ENCODE measurements at places on chromosomes 5 and 9.

- DNase-seq = no peak
Observed at GRCh38 chr5:41087461-41087860, 16.3 kb upstream of the MROH2B start.

- DNase-seq = no peak
Observed at GRCh38 chr5:73774924-73775323, 148.9 kb downstream of the ARHGEF28 start.

GRCh38 chr9:121601194-121601593 lies 50.2 kb upstream of the DAB2IP start:
- DNase-seq = no peak

GRCh38 chr5:8446179-8446578 lies 577.2 kb downstream of the MTRR start:
- no peak for DNase-seq

- no peak for DNase-seq
Observed at GRCh38 chr5:126682856-126683255, 82.1 kb downstream of the PHAX start.

GRCh38 chr9:89077519-89077918 lies 86.3 kb downstream of the S1PR3 start:
- no peak for DNase-seq

- no peak for DNase-seq
Observed at GRCh38 chr9:125971050-125971449, 223.9 kb downstream of the PBX3 start.

DNA sequence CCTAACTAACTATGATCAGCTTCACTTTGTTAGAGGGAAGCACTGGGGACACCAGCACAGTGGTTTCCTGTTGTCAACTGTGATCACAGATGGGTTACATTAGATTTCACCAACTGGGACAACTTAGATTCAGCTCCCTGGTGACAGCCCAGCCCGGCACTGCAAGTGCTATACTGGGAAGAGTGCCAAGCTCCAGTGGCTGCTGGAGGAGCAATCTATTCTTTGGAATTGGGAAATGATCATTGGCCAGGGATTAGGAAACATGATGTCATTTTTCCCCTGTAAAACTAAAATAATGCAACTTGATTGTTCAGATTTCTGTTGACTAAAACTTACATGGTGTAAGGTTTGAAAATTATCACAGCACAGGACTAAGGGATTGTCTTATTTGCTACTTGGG lies 33.2 kb downstream of the PTGR1 start:
- DNase-seq = no peak

DNA sequence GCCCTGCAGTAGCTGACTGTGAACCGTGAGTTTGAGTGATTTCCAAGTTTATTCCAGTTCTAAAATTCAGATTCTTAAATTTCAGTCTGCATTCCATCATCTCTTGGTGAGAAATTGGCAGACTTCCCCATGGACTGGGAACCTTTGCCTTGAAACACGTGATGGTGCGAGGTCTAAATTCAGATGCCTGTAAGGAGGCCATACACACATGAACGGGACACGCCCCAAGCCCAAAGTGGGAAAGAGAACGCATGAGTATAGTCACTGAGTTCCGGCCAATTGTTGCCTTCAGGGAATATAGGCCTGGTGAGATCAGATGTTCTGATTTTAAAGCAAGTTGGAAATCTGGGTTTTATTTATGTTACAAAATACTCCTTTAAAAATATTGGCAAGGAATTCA lies 1084.4 kb upstream of the WWC1 start:
- no peak for DNase-seq

DNA sequence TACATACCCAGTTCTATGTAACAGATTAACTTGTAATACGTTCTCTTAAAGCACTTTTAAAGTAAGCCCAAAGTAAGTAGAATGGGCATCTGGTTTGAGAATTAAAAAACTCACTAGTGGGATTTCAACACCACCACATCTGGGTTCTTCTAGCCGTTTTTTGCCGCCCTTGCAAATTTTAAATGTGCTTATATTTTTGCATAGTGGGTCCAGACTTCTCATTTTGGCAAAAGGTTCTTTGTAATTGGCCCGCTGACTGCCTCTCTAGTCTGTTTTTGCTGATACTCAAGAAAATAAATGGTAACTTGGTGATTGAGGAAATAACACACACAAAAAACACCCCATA lies 582 bp upstream of the FBXO4 start:
- DNase-seq = no peak

GRCh38 chr9:132415181-132415580 lies 5.2 kb downstream of the CFAP77 start:
- DNase-seq = no peak

- DNase-seq = no peak
Observed at GRCh38 chr5:157855404-157855994, 3.4 kb downstream of the CLINT1 start.
